ENCODE measurements at places on chromosomes 12 and 14.

GRCh38 chr12:96195845-96196451 is 1.8 kb downstream of the ELK3 start:
- DNase-seq: peak; percentile 56

DNA sequence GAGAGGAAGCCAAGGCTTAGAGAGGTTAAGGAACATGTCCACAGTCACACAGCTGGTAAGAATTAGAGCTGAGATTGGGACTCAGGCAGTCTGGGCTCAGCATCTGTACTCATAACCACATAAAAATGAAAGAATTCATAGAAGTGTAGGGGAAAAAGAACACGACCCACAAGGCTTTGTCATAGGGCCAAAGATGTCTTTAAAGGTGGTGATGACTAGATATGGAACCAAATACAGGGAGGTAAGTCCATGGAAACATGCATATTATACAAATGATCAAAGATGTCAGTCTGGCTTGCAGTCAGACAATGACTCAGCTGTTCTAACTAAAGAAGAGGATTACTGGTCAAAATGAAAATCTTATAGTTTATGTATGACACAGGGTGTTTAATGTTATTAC is 7.2 kb upstream of the SSPN start:
- no peak for DNase-seq

GRCh38 chr12:67137256-67137655 is 131.9 kb upstream of the CAND1 start:
- no peak for DNase-seq

DNA sequence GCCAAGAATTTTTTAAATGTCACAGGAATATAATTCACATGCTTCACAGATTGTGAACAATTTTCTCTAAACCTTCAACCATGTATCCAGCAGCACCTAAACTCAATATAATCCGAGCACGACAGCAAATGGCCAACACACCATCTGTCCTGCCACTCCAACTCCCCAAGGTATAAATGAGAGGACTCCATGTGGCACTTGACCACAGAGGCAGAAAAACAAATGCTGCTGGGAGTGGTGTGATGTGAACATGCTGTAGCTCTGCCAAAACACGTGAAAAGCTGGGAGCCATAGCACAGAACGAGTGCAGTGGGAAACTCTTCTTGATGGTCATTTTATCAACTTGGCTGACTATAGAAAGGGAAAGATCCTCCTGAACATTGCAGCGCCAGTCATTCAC is 70.9 kb downstream of the LLPH start:
- DNase-seq: peak; percentile 24

DNA sequence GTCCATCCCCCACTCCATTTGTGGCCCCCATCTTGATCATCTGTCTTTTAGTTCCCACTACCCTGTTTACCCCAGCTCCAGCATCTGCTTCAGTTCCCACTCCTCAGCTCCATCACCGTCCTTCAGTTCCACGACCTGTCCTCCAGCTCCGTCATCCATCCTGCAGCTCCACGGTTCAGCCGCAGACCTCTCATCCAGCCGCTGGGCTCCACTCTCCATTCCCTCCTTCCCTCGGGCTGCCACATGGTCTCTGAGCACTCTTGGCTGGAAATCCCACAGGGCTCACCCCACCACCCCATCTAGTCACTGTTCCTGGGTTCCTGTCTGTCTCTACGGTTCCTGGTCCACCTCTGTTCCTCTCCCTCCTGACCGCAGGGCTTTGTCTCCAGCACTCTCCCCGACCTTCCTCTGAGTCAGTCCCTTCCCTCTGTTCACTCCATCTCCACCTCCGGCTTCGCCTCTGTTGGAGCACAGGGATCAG is 3.3 kb upstream of the P3H3 start:
- DNase-seq: peak; percentile 29

- DNase-seq: peak; percentile 25
These were observed 28.7 kb upstream of the CCND2 start for GRCh38 chr12:4244868-4245267.

DNA sequence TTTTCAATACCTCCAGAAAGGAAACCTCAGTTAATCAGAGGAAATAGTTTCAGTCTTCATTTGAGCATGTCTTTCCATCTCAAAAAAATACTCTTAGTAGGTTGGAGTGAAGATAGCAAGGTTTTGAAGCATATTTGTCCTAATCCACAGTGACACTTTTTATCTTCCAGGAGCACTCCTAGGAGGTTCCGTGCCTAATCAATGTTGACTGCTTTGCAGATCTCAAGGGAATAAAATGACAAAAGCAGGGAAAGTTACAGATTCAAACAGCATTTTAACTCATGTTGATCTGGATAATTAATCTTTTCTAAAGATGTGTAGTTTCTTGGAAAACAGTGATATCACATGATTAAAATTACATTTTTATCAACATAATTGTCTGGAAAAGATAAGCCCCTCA is 213.9 kb downstream of the ANO6 start:
- peak; percentile 43 for DNase-seq

DNA sequence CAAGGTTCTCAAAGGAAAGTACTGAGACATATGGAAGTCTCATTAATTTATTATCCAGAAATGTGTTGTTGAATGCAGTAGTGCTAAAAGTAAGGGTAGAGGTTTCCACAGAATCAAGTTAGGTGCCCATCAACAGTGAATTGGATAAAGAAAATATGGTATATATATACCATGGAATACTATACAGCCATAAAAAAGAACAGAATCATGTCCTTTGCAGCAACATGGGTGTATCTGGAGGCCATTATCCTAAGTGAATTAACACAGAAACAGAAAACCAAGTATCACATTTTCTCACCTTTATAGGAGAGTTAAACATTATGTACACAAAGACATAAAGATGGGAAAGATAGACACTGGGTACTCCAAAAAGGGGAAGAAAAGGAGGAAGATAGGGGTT is 149.9 kb upstream of the RASSF8 start:
- no peak for DNase-seq

GRCh38 chr14:101819251-101819990 is 57.9 kb downstream of the PPP2R5C start:
- DNase-seq: no peak

- DNase-seq: no peak
These were observed 449.2 kb downstream of the DPF3 start for GRCh38 chr14:72444701-72445100.

DNA sequence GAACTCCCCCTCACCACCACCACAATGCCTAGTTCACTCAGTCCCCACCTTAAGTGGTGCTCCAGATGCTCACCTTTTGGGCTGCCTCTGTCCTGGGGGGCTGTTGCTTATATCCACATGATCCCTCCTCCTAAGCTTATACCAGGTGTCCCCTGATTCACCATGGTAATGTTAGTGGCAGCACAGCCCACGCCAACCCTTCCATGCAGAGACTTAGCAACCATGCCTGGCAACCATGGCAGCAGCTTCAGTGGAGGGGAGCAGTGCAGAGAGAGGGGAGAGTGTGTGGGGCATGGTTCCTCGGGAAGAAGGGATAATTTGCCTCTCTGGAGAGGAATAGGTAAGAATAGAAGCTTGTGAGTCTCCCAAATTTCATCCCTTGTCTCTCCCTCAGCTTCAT is 1.2 kb upstream of the DDN start:
- DNase-seq: no peak

DNA sequence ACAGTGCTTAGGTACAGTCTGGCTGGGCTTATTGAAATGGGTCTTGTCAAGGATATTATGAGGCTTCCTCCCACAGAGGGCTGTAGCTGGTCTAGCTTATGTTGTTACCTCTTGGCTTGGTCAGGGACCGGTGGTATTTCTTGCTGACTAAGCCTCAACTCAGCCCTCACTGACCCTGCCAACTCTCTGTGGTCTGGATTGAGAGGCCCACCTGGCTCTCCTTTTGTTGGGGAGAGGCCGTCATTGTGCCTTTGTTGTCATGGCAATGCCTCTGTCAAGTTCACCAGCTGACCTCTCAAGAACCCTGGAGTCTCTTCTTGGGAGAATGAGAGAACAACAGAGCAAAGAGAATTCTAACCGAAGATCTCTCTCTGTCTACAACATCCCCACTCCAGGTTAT is 245.6 kb upstream of the NPAS3 start:
- peak; percentile 29 for DNase-seq

- DNase-seq: peak; percentile 43
These were observed 303.4 kb upstream of the PRICKLE1 start for GRCh38 chr12:42892702-42893551.

GRCh38 chr14:36477266-36477665 is 42.8 kb downstream of the NKX2-1 start:
- DNase-seq: no peak

- DNase-seq: no peak
These were observed 10.6 kb downstream of the TMED10 start for GRCh38 chr14:75165586-75166391.

- DNase-seq: no peak
These were observed 1.8 kb downstream of the IFT43 start for GRCh38 chr14:75987201-75987970.

DNA sequence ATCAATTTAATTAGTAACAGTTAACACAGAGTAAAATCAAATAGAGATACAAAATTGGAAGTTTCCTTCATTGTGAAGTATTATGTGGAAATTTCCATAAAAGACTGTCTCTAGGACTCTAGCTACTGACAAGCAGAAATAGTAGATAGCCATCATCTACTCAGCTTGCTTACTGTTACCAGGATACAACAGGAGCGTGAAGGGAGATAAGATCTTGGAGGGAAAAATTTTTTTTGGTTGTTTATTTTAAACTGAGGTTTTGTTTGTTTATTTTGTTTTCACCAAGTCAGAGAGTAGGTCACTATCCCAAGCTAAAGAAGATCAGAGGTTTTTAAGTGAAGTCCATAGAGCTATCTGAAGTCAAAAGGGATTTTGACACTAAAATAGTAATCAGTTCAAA is 861.3 kb upstream of the MGAT4C start:
- no peak for DNase-seq

DNA sequence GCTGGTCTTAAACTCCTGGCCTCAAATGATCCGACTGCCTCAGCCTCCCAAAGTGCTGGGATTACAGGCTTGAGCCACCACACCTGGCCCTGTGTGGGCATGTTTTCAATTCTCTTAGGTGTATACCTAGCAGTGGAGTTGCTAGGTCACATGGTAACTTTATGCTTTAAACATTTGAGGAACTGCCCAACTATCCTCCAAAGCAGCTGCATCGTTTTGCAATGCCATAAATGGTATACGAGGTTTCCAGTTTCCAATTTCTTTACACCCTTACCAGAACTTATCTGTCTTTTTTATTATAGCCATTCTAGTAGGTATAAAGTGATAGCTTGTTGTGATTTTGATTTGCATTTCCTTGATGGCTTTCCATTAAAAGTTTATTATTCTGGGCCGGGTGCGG is 25.1 kb downstream of the RBMS2 start:
- DNase-seq: no peak

GRCh38 chr14:24481622-24482324 is 26.3 kb downstream of the CMA1 start:
- DNase-seq: peak; percentile 54

DNA sequence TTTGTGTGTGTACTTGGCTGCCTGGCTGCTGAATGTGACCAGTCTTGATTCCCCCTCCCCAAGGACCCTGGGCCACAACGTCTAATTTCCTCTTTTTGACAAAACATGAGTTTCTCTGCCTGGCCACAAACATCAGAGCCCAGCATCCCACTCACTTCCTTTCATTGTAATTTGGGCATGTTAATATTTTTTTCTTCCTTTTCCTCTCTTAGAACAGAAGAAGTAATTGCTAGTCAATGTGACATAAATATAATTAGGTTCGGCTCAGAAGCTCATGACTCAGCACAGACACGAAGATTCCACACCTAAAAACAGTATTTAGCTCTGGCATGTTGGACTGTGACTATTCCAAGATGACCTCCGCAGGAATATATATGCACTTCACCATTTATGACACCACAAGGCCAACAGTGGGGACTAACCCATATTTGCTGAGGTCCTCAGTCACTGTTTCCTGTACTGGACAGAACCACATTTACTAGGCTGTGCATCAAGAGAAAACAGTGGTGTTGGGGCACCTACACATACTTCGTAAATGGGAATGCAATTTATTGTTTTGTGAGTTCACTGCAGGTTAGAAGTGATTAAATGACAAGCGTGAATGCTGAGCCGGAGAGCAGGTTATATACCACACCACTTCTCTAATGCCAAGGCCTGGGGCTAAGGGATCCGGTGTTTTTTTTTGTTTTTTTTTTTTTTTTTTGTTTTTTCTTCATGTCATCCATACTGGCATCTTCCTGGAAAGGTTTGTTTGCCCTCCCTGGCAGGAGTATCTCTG is 4.2 kb downstream of the GSG1 start:
- peak; percentile 23 for DNase-seq

DNA sequence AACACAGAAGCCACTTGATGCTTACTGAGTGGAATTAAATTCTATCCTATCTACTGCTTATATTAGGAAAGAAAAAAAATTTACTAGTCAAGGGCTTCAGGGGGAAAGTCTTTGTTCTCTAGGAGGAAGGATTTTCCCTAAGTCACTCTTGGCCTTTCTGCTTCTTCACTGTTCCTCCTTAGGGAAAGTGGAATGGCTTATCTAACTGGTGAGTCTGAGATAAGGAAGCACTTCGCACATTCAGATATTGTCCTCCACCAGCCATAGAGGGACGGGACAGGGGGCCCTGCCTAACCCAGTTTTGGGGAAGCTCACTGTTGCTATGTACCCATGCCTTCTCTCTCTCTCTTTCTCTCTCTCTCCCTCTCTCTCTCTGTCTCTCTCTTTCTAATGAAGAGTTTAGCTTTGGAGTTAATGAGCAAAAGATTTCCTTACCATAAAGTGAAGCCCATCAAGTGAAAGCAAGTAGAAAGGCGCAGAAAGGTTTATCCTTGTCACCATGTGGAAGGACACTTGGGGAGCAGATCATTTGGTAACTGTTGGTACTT is 450.6 kb downstream of the ZFP36L1 start:
- DNase-seq: no peak

- DNase-seq: no peak
These were observed 1.6 kb downstream of the TSSK4 start for GRCh38 chr14:24207104-24207551.

GRCh38 chr12:34119366-34119765 is 97.1 kb downstream of the ALG10 start:
- DNase-seq: no peak

DNA sequence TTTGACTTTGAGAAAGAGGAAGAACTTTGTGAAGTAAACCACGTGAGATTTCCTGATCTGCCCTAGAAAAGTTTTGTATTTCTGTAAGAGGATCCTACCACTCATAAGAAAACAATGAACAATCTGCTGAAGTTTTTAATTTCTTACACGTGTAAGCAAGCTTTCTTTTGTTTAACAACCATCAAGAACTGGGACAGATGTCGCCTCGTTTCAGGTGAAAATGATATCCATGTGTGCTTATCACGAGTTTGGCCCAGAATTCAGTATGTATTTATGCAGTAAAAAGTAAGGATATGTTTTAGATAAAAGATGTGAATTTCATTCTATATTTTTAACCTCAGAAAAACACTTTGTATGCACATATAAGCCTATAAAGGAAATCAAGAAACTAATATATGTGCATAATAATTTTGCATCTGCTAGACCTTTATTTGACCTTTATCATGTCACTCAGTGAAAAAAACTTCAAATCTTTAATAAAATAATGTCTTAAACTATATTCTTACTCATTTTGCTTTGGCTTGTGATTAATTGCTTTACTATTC is 56.9 kb upstream of the DHRS4 start:
- DNase-seq: no peak

DNA sequence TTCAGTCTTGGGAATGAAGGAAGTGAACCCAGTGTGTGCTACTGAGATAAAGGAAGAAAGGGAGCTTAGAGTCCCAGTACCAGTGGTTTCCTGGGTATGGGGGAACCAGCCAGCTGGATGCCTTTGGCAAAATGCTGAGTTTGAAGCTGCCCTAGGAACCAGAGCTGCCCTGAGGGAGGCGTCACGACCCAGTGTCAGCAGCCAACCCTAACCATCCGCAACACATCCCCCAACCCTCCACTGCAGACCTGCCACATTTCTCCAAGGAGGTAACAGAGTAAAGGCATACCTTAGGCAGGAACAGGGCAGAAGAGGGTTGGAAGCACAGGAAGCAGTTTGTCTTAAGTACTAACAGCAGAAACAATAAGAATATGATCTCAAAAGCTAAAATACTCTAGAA is 28.6 kb downstream of the PRDM4 start:
- no peak for DNase-seq
